Adrenal gland (tissue), 19 donors: ENCODE measurements at places on chromosomes 5 and 9. TPM values are rescaled to one million over a fixed set of nuclear protein-coding genes. Genes with fewer than 3 reads are reported as not detected.

The FIBCD1 gene
- 0.11 TPM for polyA plus RNA-seq

The SLC6A18 gene
- not detected for polyA plus RNA-seq

The NREP gene
- 35.1 TPM for polyA plus RNA-seq

The FGFR4 gene
- 14.6 TPM for polyA plus RNA-seq

The STPG3 gene
- not detected for polyA plus RNA-seq

The STXBP1 gene
- 29.4 TPM for polyA plus RNA-seq

The SHISAL2B gene
- polyA plus RNA-seq, result 0.10 TPM

The SLC34A3 gene
- not detected for polyA plus RNA-seq

The CDHR2 gene
- 0.10 TPM for polyA plus RNA-seq

The GDA gene
- polyA plus RNA-seq, result 0.57 TPM

The ADAMTS13 gene
- 13.4 TPM for polyA plus RNA-seq

The ORM2 gene
- 0.88 TPM for polyA plus RNA-seq

The GAS1 gene
- 7.9 TPM for polyA plus RNA-seq

The COL15A1 gene
- polyA plus RNA-seq, result 34.8 TPM

The MEGF10 gene
- 2.1 TPM for polyA plus RNA-seq

The CDH10 gene
- polyA plus RNA-seq, result 2.8 TPM

The GLDC gene
- 0.16 TPM for polyA plus RNA-seq

The C5orf58 gene
- polyA plus RNA-seq, result 0.80 TPM

The RLN1 gene
- not detected for polyA plus RNA-seq

The EHMT1 gene
- polyA plus RNA-seq, result 75.2 TPM

The C9orf152 gene
- polyA plus RNA-seq, result not detected

The SARDH gene
- 3.0 TPM for polyA plus RNA-seq

The GAPT gene
- polyA plus RNA-seq, result 0.56 TPM

The ZNF622 gene
- polyA plus RNA-seq, result 10.0 TPM

The OBP2A gene
- polyA plus RNA-seq, result not detected

The DBH gene
- polyA plus RNA-seq, result 147 TPM

The ELAVL2 gene
- 0.24 TPM for polyA plus RNA-seq

The HDHD3 gene
- 89.1 TPM for polyA plus RNA-seq

The TAF11L14 gene
- not detected for polyA plus RNA-seq

The FAM169A gene
- 9.2 TPM for polyA plus RNA-seq

The INSL4 gene
- polyA plus RNA-seq, result not detected

The DMRTA1 gene
- polyA plus RNA-seq, result 0.07 TPM

The NR5A1 gene
- 312 TPM for polyA plus RNA-seq

The GRPEL2 gene
- 9.0 TPM for polyA plus RNA-seq

The PRPF4 gene
- polyA plus RNA-seq, result 11.7 TPM

The FBXW5 gene
- 153 TPM for polyA plus RNA-seq

The FAM120AOS gene
- 26.9 TPM for polyA plus RNA-seq

The SLC6A7 gene
- not detected for polyA plus RNA-seq

The ENTPD2 gene
- polyA plus RNA-seq, result 1.6 TPM

The CDH18 gene
- 2.7 TPM for polyA plus RNA-seq

The FYB1 gene
- polyA plus RNA-seq, result 1.8 TPM

The FGF18 gene
- 0.88 TPM for polyA plus RNA-seq

The CETN3 gene
- 29.9 TPM for polyA plus RNA-seq

The TBCA gene
- 457 TPM for polyA plus RNA-seq

The DMGDH gene
- 7.9 TPM for polyA plus RNA-seq

The NRG2 gene
- 6.5 TPM for polyA plus RNA-seq

The C9orf153 gene
- polyA plus RNA-seq, result 0.31 TPM

The IFNA2 gene
- polyA plus RNA-seq, result not detected

The SLCO4C1 gene
- polyA plus RNA-seq, result 0.10 TPM

The FOXI1 gene
- polyA plus RNA-seq, result not detected

The UGT3A2 gene
- polyA plus RNA-seq, result 0.08 TPM

The TICAM2 gene
- 2.7 TPM for polyA plus RNA-seq

The C5orf52 gene
- not detected for polyA plus RNA-seq

The NR2F1-AS1 gene
- polyA plus RNA-seq, result 20.8 TPM

The PPP2R2B gene
- polyA plus RNA-seq, result 4.6 TPM

The GABRA6 gene
- polyA plus RNA-seq, result not detected

The ROPN1L gene
- polyA plus RNA-seq, result 0.24 TPM

The TCF7 gene
- 5.1 TPM for polyA plus RNA-seq

The FOXD1 gene
- 1.2 TPM for polyA plus RNA-seq
